B cell (primary cell): ENCODE measurements at places on chromosomes 4 and X.

- DNase-seq: no peak
Measured at GRCh38 chrX:30489323-30489722, 88.2 kb downstream of the TASL start.

DNA sequence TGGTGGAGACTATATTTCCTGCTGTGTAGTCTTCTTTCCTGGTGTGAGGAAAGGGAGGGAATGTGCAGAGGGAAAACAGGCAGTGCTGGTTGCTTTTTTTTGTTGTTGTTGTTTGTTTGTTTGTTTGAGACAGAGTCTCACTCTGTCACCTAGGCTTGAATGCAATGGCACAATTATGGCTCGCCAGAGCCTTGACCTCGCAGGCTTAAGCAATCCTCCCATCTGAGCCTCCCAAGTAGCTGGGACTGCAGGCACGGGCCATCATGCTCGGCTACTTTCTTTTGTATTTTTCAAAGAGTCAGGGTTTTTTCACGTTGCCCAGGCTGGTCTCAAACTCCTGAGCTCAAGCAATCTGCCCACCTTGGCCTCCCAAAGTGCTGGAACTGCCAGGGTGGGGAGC, 82.5 kb downstream of the RELL1 start:
- no peak for DNase-seq

DNA sequence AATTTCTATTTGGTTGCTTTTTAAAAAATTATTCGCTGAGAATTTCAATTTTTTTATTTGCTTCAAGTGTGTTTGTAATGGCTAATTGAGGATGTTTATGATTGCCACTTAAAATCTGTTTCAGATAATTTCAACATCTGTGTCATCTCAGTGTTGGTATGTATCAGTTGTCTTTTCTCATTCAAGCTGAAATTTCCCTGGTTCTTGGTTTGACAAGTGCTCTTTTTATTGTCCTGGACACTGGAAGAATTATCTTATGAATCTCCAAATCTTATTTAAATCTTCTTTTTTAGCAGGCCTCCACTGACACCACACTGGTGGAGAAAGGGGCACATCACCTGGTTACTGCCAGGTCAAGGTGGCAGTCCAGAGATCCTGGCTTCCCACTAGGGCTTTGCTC, 21.5 kb downstream of the CHST7 start:
- DNase-seq: no peak

DNA sequence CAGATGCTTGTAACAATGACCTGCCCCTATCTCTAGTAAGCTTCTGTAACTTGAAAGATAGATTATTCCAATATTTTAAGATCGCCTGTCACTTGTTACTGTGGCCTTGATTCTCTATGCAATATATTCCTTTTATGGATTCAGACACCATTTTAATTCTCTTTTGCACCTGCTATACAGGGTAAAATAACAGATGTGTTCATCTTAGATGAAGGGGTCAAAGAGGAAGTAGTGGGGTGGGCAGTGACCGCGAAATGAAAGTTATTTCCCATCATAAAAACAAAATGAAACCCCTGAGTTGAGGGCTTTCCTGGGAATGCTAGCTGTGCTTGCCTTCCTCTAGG, 175.9 kb downstream of the TSPAN5 start:
- no peak for DNase-seq

DNA sequence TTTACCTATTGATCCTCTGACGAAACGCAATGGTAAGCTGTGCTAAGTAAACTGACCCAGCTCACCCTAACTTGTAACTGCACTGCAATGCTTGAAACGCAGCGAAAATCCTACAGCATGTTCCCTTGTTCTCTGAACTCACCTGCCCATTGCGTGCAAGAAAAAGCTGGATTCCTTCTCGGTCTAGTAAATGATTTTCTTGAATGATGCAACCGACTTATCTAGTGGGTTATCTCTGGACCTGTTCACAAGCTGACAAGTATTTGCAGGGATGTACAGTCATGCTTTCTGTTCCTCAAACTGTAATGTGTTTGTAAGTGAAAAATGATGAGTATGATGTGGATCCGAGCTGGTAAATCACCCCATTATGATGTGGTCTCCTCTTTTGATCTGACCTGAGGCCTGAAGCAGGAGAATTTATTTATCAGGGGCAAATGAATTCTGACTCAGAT, 140.1 kb downstream of the BTC start:
- no peak for DNase-seq

DNA sequence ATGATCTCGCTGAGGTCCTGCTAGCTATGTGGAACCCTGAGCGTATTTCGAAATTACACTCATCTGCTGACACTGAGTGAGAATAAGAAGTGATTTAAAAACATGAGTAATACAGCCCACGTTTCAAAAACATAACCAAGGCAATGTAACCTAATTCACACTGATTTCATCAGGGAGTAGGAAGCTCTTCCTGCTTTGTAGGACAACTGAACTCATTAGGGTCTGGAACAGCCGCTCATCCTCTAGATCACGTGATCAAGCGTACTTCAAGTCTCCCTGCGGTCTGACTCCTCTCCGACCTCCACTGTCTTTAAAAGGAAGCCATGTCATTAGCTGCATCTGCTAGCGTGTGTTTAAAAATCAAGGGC, 138.0 kb downstream of the NSUN7 start:
- DNase-seq: no peak

DNA sequence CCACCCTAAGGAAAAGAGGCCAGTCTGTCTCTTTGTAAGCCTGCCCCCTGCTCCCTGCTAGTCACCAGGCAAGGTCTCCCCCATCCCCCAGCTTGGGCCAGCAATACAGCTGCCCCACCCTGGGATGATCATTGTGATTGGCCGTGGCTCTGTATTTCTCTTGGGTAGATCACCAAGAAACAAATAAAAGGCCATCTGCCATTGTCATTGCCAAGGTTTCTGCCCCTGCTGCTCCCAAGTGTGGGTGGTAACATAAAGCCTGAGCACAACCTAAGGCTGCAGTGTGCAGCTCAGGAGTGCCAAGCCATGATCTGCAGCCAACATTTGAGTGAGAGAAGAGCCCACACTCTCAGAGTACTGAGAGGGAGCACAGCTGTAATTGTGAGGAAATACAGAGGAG, 241.0 kb upstream of the POF1B start:
- no peak for DNase-seq

DNA sequence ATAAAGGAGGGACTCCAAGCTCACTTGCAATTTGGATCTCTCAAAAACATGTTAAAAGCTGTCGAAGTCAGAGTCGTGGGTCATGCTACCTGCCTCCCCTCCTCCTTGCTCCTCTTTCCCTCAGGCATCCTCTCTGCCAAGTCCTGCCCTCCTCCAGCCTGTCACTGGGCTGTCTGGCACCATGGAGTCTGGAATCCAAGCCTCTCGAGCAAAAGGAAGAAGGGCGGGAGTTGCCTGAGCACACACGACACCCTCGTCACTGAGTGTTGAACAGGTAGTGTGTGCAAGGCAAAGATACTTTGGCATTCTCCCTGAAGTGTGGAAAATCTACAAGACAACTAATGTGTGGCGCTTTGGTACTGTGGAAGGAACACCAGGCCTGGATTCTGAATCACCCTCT, 62.2 kb downstream of the HAUS3 start:
- no peak for DNase-seq
